ENCODE measurements at places on chromosomes 11 and 22.
A peak's percentile ranks its signal among the peaks of the same experiment; 100 is the strongest.

DNA sequence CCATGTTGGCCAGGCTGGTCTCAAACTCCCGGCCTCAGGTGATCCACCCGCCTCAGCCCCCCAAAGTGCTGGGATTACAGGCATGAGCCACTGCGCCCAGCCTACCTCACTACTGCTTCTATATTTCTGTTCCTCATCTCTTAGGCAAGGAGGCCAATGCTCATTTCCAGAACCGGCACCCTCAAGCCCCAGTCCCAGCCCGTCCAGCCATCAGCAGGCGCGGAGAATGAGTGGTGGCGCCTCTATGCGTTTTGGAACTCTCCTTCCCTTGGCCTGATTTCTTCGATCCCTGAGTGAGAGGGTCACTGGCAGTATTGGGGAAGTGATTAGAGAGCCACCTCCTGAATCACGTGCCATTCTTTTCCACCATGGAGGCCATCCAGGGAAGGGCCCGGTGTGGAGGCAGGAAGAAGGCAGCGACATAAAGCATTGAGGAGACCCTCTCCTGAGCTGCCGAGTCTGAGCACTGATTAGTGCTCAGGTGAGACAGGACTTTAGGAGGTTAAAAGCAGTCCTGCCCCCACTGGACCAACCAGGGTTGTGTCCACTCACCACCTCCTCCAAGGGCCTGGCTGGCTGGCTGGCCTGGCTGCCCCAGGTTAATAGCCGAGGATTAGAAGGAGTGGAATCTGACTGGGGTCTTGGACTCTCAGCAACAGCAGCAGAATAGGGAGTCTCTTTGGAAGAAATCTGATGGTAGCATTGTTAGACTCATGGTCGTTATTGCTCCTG, 8.7 kb downstream of the GRIK4 start:
- DNase-seq: no peak

- no peak for DNase-seq
Observed at GRCh38 chr22:11628651-11629511, 3899.1 kb upstream of the OR11H1 start.

DNA sequence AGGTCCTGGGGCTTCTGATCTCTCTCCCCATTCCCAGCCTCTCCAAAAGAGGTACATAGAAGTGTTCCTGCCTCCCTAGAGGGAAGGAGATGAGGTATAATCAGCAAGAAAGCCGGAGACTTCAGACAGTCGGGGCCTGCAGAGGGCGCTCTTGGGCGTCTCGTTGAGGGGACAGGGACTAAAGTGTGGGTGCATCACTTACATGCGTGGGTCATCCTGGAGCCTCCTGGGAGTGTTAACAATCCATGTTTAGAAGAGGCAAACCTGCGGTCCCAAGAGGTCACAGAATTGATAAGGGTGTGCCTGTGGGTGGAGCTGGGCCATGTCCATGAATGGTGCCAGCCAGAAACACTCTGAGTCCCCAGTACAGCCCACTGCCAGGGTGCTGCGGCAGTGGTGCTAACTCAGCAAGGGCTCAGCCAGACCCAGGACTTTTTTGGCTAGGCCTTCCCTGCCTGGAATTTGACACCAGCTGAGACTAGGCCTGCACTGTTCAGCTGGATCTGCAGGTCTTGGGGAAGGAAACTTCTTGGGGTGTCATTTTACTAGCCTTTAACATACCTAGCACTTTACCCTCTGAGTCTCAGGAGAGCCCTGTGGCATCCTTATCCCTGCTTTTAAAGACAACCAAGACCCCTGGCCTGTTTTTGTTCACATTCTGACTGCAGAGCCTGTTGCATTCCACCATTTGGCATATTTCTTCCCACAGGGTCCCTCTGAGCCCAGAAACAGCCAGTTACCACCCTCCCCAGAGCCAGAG, 5.5 kb downstream of the YDJC start:
- peak; percentile 55 for DNase-seq

DNA sequence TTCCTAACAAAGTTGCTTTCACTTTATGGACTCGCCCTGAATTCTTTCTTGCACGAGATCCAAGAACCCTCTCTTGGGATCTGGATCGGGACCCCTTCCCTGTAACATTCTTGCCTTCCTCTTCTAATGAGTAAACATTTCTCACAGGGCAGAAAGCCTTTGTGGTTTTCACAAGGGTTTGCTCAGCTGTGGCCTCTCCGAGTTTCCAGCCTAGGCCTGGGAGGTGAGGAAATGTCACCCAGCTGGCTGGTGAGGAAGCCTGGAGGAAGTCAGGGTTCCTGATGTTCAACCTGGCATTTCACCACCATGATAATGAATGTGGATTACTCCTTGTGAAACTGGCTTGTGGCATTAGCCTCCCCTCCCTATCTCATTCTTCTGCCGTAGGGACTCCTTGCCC, 224.9 kb downstream of the DSCAML1 start:
- DNase-seq: no peak

GRCh38 chr22:50174382-50175190, 4.1 kb downstream of the PANX2 start:
- no peak for DNase-seq

DNA sequence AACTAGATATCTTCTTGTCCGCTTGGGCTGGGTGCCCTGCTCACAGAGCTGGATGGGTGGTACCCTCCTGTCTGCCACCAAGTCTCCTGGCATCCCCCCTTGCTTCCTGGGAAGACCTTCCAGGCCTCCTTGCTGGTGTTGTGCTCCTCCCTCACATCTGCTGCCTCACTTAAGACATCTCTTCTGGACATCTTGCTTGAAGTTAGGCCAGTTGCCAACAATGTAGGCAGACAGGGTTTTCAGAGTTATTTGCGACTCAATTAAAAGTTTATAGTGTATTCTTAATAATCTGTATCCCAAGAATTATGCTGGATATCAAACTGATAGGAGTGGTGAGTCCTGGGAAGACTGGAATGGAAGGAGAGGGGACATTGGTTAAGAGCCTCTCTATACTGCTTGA, 64.0 kb upstream of the TNRC6B start:
- DNase-seq: no peak

DNA sequence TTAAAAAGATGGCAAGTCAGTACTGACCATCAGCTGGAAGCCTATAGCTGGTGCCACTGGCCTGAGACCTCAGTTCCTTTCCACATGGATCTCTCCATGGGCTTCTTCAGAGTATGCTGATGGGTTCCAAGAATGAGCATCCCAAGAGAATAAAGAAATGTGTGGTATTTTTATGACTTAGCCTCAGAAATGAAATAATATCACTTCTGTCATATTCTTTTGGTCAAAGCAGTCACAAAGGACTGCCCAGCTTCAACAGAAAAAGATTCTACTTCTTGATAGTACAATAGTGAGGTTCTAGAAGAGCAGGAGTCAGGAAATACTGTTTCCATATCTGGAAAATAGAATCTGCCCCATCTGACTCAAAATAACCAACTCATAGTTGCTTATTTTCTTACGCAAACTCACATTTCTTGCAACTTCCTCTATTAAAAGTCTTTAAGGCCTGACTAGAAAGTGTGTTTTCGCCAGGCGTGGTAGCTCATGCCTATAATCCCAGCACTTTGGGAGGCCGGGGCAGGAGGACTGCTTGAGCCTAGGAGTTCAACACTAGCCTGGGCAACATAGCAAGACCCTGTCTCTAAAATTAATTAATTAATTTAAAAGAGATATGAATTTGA, 116.9 kb downstream of the SIK3 start:
- DNase-seq: no peak

- no peak for DNase-seq
Observed at GRCh38 chr11:116773203-116774097, 663 bp upstream of the BUD13 start.

DNA sequence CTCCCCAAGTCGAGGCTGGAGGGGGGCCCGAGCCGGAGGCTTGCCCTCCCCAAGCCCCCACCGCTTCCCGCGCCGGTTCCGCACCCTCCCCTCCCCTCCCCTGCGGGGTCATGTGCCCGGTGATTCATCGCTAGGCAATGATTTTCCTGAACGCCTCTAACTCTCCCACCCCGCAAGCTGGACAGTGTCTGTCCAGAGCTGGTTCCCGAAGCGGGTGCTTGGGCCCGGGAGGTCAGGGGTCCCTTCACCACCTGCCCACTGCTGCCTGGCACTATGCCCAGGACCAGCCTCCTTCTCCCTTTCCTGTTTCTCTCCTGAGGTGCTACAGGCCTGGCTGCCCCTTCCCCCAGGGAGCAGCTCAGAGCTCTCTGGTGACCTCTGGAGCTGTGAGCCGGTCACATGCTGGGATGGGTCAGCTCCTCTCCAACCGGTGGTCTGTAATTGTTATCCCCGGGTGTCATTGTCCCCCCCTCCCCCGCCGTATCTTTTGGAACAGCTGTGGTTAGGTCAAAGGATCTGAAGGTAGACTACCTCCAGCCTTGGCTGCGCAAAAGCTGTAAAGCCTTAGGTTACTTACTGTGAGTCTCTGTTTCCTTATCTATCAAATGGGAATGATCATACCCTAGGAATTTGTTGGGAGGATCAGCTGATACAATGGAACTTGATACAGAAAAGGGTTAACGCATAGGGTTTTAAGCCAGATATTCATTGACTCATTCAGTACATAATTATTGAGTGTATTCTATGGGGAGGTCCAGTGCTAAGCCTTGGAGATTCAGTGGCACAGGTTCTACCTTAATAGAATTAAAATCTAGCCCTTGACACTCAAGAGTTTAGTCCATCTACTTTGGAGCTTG, 753 bp downstream of the STX3 start:
- peak; percentile 63 for DNase-seq

- DNase-seq: no peak
Observed at GRCh38 chr22:27630754-27631153, 170.8 kb downstream of the MN1 start.

DNA sequence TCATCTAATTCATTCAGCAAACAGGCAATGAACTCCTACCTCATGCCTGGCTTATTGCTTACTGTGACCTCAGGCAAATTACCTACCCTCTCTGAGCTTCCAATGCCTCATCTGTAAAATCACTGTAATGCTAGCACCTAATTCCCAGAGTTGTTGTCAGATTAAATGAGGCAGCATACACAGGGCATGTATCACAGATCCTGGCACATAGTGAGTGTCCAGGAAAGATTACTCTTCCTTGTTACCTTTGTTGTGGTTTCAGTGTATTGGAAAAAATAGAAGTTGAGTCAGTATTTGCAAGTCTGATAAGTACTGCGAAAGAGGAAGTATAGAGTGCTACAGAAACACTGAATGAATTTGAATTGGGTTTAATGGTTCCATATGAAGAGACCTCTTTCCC, 26.4 kb upstream of the LRRC55 start:
- DNase-seq: no peak

DNA sequence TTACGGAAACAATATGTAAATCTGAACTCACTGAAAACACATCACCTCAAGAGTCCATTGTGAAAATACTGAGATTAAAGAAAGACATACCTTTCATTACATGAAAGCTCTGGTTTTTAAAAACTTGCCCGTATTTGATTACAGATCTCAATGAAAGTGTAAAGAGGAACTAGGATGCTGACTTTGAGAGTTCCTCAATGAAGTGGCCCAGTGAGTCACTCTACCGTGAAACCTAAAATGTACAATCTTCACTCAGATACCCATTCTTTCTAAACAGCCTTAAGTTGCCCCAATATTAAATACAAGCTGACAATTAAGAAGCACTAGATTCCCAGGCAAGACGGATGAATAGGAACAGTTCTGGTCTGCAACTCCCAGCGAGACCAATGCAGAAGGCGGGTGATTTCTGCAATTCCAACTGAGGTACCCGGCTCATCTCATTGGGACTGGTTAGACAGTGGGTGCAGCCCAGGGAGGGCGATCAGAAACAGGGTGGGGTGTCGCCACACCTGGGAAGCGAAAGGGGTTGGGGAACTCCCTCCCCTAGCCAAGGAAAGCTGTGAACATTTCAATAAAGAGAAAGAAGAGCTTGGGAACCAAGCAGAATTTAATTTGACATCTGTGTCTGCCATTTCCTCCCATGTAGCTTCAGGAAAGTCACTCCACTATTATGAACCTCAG, 33.8 kb upstream of the OR9G4 start:
- DNase-seq: no peak

Data from activated T-cell treated with anti-CD3 and anti-CD28 coated beads, Interleukin-2, amount 50 U/mL, for 1 hour (primary cell).